ENCODE measurements at places on chromosomes 1 and 21. TPM values are rescaled to one million over a fixed set of nuclear protein-coding genes. Genes with fewer than 3 reads are reported as not detected.
A peak's percentile ranks its signal among the peaks of the same experiment; 100 is the strongest.

DNA sequence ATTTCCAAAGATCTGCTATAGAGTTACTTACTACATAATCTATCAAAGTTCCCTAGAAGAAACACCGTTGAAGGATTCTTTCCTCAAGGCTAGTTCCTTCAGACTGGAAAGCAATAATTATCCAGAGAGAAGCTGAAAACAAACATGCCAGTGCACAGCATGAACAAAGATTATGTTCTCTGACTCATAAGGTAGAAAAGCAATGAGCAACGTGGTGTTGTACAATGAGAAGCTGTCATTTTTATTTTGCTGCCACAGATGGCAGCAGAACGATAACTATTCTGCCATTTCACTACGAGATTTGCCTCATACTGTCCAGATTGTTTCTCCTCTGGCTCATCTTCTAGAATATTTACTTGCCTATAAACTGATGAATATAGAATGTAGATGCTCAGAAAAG is 10.7 kb downstream of the EXTL2 start:
- no peak for DNase-seq

DNA sequence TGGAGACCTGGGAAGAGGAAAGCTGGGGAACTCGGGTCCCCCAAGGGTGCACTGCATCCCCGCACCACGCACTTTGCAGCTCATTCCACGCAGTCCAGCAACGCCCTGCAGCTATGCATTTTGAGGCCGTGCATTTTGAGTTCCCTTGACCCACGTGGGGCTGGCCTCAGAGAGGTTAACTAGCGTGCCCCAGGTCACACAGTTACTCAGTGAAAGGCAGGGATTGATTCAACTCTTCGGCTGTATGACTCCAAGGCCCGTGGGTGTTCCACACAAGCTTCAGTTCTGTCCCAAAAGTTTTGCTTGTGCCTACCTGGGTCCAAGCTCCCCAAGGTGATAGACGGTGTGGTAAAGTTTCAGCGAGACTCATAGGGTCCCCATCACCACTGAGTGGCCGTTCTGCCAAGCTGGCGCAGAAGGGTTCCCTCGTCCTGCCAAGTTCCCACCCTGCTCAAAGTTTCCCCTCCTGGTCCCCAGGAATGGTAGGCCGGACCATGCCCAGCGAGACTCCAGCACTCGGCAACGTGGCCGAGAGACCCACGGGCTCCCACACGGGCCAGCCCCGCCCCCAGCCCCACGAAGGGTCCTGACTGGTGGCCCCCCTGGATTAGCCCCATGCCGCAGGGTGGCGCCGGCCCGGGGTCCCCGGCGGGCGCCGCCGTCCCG is 611 bp downstream of the HSPG2 start:
- no peak for DNase-seq

GRCh38 chr1:219555031-219555692 is 57.7 kb downstream of the ZC3H11B start:
- no peak for DNase-seq

- DNase-seq = peak; percentile 84
Observed at GRCh38 chr1:201450721-201451291, 18.2 kb downstream of the PHLDA3 start.

DNA sequence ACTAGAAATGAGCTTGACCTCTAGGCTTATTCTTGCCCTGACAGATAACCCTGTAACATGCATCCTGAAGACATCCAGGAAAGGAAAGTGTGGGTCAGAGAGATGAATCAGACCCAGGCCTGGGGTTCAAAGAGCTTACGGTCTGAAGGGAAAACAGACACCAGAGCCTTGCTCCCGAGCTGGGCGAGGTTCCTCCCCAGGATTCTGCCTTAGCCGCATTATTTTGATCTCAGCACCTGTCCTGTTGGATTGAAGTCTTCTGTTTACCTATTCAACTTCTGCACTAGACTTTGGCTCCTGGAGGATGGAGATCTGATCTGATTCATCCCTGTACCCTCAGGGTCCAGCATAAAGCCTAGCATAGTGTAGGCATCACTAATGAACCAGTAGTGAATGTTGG is 1.9 kb downstream of the CYP4B1 start:
- DNase-seq = no peak

Gene FGR
- total RNA-seq = 35.9 TPM

Gene LRRC8C
- 19.7 TPM for total RNA-seq

DNA sequence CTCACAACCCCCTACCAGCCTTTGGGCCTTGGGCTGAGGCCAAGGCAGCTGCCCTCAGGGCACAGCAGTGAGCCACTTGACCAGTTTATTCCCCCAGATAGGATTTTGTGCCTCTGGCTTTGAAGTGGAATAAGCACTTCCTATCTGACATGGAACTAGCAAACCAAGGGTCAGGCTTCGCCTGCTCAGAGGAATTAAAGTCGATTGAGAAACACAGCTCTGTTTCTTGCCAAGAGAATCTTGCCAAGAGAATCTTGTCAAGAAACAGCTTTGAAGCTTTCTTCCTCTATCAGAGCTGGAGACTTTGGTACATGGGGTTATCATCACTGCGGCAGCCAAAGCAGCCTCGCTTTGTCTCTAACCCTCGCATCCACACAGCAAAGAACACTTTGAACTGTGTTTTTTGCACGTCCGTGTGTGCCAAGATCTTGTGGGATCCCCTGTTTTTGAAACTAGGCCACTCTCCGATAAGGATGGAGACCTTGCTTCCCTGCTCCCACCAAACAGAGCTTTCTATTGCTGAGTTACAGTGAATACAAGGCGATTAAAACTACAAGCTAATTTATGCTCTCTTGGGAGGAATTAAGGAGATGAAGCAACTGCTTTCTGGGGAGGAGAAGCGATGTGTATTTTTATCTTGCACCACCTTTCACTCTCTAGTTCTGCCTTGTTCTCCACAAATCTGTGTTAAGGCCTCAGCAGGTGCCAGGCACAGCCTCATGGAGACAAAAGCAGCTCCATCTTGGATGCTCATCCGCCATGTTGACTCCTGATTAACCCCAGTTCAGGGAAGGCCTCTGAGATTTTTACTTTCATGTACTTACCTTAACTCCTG is 67.3 kb downstream of the RHOU start:
- DNase-seq = peak; percentile 83

Gene IL12RB2
- not detected for total RNA-seq

- no peak for DNase-seq
Observed at GRCh38 chr21:44987301-44987885, 47.6 kb downstream of the SLX9 start.

Gene DDOST
- 236 TPM for total RNA-seq

DNA sequence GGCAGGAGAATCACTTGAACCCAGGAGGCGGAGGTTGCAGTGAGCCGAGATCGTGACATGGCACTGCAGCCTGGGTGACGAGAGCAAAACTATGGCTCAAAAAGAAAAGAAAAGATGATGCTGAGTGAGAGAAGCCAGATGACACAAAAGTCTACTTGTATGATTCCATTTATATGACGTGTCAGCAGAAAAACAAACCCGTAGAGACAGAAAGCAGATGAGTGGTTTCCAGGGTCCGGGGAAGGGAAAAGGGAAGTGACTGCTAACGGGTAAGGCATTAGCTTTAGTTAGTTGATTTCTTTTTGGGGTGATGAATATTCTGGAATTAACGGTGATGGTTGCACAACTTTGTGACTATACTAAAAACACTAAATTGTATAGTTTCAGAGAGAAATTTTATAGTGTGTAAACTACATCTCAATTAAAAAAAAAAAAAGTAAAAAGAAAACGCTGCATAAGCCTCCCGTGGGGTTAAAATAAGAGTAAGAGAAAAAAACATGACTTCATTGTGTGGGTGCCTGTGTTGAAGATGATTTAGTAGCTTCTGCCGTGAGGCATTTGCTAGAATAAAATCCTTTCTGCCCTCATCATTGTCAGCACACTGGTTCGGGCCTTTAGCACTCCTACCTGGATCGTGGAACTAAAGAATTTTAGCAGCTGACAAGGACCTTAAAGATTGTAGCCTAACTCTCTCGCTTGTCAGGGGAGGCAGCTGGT is 24.7 kb upstream of the ATP5PO start:
- DNase-seq = no peak

Gene ACTL8
- total RNA-seq = not detected

GRCh38 chr21:26686278-26686677 is 113.2 kb upstream of the CYYR1 start:
- no peak for DNase-seq

Gene ACBD6
- 54.7 TPM for total RNA-seq

Gene FYB2
- total RNA-seq = 1.2 TPM

- no peak for DNase-seq
Observed at GRCh38 chr1:3918966-3919611, 19.0 kb upstream of the C1orf174 start.

GRCh38 chr1:174726880-174727585 is 272.7 kb upstream of the CACYBP start:
- DNase-seq = no peak

GRCh38 chr1:235954306-235955283 is 87.9 kb upstream of the LYST start:
- DNase-seq = no peak

GRCh38 chr1:17768651-17769241 is 13.6 kb downstream of the ACTL8 start:
- peak; percentile 63 for DNase-seq

Gene ID3
- total RNA-seq = 247 TPM

DNA sequence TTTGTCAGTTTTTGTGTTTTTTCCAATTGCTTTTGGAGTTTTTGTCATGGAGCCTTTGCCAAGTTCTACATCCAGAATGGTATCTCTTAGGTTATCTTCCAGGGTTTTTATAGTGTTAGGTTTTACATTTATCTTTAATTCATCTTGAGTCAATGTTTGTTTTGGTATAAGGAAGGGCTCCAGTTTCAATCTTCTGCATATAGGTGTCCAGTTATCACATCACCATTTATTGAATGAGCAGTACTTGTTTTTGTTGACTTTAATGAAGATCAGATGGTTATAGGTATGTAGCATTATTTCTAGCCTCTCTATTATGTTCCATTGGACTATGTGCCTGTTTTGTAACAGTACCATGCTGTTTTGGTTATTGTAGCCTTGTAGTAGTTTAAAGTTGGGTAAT is 1233.1 kb downstream of the PLA2G4A start:
- DNase-seq = no peak

DNA sequence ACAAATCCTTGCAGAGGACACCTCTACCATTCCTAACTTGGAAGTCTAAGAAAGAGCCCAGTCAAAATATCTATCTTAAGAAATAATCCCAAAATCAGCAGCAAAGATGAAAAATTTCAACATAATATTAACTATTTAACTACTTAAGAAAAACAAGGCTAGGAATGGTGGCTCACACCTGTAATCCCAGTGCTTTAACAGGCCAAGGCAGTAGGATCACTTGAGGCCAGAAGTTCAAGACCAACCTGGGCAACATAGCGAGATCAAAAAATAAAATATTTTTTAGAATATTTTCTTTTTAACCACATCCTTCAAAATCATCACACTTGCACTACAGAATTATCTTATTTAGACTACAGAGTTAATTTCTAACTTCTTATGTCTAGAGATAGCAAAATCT is 4.9 kb downstream of the CNN3 start:
- no peak for DNase-seq

DNA sequence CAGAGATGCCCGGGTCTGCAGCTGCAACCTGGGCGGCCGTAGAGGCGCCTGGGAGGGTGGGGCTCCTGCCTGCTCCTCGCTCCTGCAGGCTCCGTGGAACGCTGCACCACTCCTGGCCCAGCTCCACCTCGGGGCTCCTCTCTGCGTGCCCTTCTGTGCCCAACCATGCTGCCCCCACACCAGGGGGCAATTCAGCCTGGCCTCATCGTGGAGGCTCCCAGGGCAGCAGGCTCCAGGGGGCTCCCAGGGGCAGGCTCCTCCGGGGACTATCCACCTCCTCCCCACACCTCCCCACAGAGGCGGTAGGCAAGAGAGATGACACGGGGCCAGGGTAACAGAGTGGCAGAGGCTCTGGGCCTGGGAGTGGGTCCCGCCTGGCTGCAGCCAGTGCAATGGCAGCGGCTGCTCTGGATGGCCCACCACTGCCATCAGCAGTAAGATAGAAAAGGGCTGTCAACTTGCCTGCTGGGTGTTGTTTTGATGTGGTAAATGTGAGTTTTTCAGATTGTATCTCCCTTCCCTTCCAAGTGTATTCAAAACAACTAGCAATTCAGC is 22.4 kb upstream of the LRRC8C start:
- no peak for DNase-seq

GRCh38 chr1:27596261-27596660 is 7.7 kb downstream of the AHDC1 start:
- DNase-seq = no peak
